ENCODE measurements at places on chromosomes 3 and 15.

DNA sequence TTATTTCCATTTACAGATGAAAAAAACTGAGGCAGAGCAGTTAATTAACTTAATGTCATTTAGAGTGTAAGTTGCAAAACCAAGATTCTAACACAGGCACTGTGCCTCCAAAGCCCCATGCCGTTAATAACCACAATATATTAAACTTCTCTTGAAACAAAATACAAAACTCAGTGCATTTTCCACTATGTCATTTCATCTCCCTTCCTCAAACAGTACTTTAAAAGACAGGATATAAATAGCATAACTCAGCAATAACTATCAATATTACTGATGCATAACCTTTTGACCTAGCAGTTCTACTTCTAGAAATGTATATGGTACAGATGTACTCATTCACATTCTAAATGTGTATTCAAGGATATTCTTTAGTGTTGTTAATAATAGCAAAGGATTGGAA lies 5.1 kb upstream of the TASOR start:
- no peak for ATAC-seq

DNA sequence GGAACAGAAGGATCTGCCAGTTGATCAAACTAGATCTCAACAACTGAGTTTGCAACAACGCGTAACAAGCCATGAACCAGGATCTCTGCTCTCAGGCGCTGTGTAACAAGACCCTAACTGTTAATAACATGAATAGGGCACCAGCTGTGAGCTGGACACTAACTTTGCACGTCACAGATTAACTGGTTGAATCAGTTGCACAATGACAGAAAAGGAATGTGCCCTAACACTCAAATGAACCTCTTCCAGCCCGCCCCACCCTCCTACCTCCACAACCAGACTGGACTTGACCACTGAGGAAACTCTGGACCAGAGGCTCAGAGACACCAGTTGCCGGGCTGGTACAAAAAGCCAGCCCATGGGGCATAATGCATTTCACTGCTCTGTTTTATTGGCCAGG lies 34.3 kb downstream of the MCF2L2 start:
- ATAC-seq: no peak

GRCh38 chr3:33062866-33063265 lies 34.1 kb downstream of the GLB1 start:
- peak; percentile 46 for ATAC-seq

- ATAC-seq: no peak
Observed at GRCh38 chr3:66153481-66154443, 67.0 kb upstream of the SLC25A26 start.

DNA sequence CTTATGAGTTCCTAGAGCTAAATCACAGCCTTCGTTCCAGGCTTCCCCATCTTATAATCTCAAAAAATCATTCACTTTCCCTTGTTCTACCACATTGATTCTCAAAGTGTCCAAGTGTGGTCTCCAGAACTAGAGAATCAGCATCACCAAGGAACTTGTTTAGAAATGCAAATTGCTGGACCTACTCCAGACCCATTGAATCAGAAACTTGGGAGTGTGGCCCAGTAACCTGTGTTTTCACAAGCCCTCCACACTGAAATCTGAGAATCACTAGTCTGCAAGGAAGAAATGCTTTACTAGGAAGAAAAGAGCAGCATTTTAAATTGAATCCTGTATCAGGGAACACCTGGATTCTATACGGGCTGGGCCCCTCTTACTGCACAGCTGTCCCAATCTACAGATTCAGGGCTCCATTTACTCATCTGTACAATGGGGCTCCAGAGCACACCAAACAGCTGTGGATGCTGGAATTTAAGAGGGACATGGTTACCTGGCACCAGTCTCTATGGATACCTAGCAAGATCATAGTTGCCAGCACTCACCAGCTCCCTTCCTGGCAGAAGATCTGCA lies 3.9 kb downstream of the MEGF11 start:
- no peak for ATAC-seq

DNA sequence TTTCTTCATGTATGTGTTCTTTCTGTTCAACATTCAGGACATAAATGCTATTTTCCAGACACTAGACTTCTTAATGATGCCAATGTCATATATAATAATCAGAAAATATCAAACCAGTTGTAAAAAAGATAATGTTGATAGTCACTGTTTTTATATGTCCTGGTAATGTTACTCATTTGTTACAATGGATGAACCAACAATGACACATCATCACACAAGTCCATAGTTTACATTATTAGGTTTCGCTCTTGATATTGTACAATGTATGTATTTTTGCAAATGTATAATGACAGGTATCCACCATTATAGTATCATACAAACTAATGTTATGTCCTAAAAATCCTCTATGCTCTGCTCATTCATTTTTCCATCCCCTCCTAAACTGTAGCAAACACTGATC lies 243.8 kb upstream of the CDIN1 start:
- no peak for ATAC-seq

GRCh38 chr3:35275768-35276167 lies 363.6 kb upstream of the ARPP21 start:
- ATAC-seq: no peak

DNA sequence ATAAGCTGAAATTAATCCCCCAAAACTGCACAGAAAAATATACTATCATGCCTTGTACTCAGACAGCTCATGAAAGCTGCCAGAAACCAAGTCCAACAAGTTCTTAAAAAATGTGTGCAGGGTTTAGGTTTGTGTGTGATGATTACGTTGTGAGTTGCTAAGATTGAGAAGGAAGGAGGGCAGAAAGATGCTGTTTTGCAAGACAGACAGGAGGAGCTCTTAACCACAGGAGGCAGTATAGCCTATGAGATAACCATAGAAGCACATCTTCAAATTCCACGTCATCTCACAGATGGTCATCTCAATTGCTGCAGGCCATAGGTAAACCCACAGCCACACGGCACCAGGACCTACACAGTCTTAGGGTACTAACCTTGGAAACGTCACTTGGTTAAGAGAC lies 191.9 kb downstream of the STT3B start:
- peak; percentile 44 for ATAC-seq

DNA sequence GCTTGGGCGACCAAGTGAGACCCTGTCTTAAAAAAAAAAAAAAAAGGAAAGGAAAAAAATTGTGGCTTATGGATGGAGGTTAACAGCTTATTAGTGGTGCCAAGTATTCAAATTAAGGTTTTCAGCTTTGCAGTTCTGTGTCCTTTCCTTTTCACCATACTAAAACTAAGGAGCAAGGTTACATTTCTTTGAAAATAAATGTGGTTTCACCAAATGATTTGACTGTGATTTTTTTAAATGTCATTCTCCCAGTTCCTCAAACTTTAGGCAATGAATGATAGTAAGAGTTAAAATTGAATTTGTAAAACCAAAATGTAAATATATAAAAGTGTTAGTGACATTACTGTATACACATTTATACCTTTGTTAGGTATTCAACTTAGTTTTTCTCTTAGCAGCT lies 9.6 kb downstream of the CHRNA5 start:
- ATAC-seq: no peak

DNA sequence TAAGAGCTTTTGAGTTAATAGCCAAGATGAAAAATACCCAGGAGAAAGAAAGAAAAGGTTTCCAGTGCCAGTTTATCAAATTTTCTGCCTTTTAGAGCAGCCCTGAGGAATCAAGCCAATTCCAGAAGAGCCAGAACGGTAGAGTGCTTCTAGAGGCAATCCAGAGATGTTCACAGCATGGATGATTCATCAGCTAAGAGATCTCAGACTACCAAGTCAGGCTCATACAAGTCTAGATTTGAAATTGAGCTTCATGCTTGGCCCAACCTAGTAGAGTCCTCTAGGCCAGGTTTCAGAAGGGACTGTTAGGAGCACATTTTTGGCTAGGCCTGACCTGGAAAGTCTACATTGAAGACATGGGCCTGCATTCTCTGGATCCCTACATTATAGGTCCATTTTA lies 15.5 kb downstream of the WDR48 start:
- ATAC-seq: no peak

- ATAC-seq: no peak
Observed at GRCh38 chr15:80679804-80680175, 15.3 kb upstream of the ABHD17C start.

- no peak for ATAC-seq
Observed at GRCh38 chr3:89692601-89693000, 585.2 kb downstream of the EPHA3 start.

GRCh38 chr3:175046601-175047000 lies 187.5 kb downstream of the NAALADL2 start:
- ATAC-seq: no peak

DNA sequence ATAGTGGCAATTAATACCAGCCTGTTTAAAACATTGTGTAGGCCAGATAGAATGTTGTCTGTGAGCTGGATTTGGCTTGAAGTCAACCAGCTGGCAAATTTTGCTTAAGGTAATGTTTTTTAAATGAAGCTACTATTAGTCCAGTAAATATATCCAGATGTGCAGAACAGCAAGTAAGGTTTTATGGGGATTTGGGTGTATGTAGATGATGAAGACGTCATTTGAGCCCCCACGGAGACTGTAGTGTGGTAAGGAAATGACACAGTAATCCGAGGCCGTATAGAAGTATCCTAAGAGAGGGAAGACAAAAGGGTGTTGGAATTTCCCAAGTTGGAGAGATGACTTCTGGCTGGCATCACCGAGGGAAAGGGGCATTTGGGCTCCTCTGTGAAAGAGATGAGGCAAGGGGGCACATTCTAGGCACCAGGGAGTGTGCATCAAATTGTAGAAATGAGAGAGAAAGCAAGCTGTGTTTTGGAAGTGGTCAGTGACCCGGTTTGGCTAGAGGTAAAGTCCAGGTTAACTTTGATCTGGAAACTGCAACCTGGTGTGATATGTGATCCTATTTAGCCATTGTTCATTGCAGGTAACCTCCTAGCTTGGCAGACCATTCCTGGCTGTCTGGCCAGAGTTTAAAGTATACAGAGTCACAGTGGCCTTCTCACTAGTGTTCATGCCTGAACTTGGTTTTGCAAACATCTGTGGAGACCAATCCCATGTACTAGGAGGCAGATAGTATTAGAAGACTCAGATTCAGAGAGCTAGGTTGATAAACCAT lies 104.2 kb downstream of the ITPR1 start:
- ATAC-seq: no peak

- ATAC-seq: peak; percentile 61
Observed at GRCh38 chr3:98565237-98565643, 28.2 kb downstream of the CPOX start.

DNA sequence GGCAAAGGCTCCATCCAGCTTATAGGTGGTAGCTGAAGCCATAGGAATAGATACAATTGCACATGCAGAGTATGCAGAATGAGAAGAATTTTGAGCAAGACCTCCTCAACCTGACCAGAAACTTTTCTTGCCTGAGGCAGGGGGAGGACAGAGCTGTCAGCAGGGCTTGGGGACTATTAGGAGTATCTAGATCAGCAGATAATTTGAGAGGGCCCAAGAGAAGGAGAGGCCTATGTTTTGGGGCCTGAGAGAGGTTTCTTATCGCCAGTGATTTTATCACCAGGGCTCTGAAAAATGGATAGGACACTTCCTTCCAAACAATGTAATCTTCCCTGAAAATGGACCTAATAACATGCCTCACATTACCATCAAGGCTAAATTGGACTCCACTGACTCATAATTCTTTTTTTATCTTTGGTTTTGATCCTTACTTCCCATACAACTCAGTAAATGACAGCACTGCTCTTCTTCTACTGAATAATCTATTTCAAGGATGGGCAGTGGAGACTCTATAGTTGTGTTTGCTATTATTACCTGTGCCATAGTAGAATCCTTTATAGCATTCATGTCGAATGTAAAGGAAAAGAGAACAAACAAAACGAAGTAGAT lies 15.8 kb upstream of the RAMAC start:
- ATAC-seq: no peak

DNA sequence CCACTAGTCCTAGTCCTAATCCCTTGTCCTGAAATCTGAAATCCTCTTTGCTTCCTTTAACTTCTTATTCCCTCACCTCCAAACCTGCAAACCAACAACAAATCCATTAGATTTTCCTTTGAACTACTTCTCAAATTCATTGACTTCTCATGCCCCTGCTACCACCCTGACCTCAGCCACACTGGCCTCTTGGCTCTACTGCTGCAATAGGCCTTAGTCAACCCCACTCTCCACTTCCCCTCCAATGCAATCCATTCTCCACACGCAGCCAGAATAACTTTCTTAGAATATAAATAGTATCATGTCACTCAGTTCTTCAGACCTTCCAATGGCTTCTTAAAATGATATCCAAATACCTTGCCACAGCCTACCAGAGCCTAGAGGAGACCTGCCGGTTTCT lies 131.1 kb upstream of the GADL1 start:
- no peak for ATAC-seq

- ATAC-seq: peak; percentile 55
Observed at GRCh38 chr15:49331951-49332350, 91.1 kb upstream of the FGF7 start.

GRCh38 chr3:138457863-138458735 lies 23.7 kb downstream of the ESYT3 start:
- ATAC-seq: no peak

- no peak for ATAC-seq
Observed at GRCh38 chr3:118001380-118001779, 1033.3 kb downstream of the IGSF11 start.

DNA sequence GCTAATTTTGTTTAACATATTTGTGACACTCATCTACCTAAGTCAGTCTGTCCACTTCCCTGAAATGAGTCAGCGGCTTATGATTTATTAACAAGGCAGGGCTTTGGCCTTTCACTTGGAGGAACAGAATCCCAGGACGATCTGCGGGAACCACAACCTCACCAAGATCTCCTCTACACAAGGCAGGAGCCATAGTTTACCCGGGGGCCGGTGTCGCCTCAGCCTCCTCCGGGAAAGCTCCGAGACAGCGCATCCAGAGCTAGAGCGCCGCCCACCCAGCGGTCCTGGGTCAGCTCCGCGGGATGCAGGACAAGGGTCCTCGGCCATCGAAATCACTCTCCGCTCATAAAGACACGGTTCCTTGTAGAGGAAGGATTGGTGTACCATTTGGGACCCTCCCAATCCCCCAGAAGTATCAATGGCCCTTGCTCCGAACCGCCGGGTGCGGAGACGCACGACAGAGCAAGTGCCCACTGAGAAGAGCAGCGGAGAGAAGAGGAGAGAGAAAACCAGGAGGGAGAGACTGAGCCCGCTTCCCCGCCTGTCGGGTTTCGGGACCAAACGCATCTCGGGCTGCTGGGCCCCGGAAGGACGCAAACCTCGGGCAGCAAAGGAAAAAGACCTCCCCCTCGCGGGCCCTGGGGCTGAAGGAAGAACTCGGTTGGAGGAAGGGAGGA lies 13.1 kb upstream of the ALCAM start:
- ATAC-seq: no peak

GRCh38 chr3:72086042-72086742 lies 301.2 kb upstream of the PROK2 start:
- no peak for ATAC-seq

GRCh38 chr15:41115652-41116115 lies 396 bp downstream of the INO80 start:
- peak; percentile 64 for ATAC-seq

GRCh38 chr3:195755791-195756676 lies 35.3 kb downstream of the MUC20 start:
- ATAC-seq: peak; percentile 90

DNA sequence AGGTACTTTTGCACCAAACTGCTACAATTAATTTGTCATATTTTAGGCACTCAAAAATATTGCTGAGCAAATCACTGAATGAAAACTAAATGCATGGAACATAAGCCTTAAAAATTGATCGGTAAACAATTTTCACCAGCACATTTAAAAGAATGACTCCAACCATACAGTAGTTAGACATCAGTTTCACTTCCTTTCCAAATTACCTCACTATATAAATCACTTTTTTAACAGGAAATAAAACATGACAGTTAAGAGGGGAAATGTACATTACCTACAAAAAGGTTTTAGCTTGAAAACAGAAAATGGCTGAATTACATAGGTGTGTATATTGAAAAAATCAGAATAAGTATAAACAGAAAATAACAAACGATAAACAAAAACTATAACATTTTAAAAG lies 108.4 kb downstream of the SERPINI1 start:
- ATAC-seq: no peak
